Stimulated activated CD4-positive, alpha-beta T cell treated with anti-CD3 and anti-CD28 coated beads, Interleukin-12 subunit alpha, Interleukin-12 subunit beta, amount 100 ng/mL, for 24 hours (primary cell): ENCODE measurements at places on chromosomes 3 and 15.

DNA sequence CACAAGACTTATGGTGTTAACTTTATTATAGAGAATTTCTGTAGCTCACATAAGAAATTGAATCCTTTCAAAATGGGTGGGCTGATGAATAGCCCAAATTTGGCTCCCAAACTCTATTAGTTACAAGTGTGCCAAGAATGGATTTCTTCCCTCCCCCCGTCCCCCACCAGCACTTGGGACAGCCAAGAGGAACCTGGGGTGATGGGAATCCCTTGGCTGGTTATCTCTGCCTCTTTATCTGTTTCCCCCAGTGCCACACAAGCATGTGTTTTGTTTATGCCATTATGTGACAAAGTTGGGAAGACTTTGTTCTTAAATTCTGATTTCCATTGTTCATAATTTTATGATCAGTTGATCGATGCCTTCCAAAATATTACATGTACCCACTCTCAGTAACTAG, 28.3 kb downstream of the CMSS1 start:
- no peak for DNase-seq

GRCh38 chr3:123448536-123449101, at the start of gene ADCY5:
ADCY5 (minus strand) TSS chr3:123449090; CDS start chr3:123448545, 545 bp downstream.
- DNase-seq, result no peak

DNA sequence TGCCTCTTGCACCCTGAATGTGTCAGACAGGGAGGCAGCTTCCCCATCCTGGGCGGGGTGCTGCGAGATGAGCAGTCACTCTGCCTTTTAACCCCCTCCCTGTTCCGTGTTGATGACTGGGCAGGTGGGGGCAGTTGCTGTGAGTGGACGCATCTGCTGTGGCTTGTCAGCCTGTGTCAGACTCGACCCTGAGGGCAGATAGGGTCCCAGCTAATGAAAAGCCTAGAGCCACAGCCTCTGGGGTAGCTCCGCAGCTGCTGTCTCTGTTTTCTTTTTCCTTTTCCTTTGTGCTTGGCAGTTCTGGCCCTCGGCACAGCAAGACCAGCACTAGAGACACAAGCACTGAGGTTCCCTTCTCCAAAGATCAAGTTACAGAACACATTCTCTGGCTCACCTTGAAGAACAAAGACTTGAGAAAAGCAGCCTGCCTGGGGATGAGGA, 43.0 kb upstream of the GLCE start:
- DNase-seq, result no peak

DNA sequence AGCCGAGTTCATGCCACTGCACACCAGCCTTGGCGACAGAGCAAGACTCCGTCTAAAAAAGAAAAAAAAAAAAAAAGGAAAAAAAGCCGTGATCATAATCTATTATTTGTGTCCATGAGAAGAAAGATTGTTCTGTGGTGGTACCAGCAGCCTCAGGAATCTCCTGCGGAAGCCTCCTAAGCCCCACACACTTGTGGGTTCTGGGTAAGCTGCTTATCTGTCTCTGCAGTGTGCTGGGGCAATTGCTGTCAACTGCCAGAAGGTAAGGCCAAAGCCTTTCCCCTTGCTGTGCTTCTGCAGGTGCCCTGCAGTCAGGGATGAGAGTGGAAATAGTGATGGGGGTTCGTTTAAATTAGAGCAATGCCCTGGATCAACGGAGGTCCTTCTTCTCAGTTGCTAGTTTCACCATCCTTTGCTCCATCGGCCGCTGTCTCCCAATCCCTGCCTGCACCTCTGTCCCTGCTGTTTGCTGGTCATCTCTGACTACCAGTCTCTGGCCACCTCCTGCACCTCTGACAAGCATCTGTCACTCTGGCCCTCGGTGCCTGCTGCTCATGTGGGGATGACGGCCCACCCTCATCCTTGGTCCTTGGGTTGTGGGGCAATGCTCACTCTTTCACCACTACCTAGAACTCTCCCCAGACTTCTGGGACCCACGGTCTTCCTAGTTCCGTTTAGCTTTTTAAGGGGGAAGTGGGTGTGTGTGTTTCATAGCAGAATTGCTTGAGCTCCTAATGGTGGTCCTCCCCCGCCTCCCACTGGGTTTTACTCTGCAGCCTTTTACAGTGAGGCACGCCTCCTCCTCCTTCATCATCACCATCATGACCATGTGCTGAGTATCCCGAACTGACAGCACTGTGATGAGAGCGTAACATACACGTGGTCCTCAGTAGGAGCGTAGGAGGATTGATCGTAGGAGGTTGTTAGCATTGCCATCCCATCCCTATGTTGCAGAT, 25.5 kb downstream of the CHRD start:
- DNase-seq, result no peak

GRCh38 chr3:22103423-22103822, 352.4 kb upstream of the ZNF385D start:
- no peak for DNase-seq

GRCh38 chr15:36363335-36363734, 216.1 kb upstream of the CDIN1 start:
- DNase-seq, result no peak

DNA sequence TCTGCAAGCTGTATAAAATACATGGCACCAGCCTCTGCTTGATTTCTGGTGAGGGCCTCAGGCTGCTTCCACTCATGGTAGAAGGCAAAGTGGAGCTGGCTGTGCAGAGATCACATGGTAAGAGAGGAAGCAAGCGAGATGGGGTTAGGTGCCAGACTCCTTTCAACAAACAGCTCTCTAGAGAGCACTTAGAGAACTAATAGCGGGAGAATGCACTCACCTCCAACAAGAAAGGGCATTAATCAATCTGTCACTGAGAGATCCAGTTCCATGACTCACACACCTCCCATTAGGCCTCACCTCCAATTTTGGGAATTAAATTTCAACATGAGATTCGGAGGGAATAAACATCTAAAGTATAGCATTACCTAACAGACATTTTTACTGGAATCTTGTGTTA, 644.1 kb upstream of the ARRDC4 start:
- DNase-seq, result no peak

- no peak for DNase-seq
These were observed 29.6 kb downstream of the TPM1 start for GRCh38 chr15:63072023-63072650.

DNA sequence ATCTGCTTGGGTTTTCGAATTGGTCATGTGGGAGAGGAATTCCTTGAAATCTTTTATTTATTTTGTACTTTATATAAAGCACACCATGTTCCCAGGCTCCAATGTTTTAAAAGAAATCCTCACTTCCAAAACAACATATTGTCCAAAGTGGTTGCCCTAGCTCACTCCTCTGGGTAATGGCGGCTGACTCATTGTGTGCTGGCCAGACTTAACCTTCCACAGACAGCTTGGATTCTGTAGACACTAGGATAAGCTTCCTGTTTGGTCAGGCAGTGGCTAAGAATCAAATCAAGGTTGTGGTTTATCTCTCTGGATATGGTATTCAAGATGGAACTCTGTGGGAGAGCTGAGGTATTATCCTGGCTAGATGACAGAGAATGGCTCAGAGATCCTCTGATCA, 55.8 kb upstream of the FAM98B start:
- DNase-seq, result no peak

- DNase-seq, result no peak
These were observed 296.6 kb upstream of the MME start for GRCh38 chr3:154783521-154783931.

DNA sequence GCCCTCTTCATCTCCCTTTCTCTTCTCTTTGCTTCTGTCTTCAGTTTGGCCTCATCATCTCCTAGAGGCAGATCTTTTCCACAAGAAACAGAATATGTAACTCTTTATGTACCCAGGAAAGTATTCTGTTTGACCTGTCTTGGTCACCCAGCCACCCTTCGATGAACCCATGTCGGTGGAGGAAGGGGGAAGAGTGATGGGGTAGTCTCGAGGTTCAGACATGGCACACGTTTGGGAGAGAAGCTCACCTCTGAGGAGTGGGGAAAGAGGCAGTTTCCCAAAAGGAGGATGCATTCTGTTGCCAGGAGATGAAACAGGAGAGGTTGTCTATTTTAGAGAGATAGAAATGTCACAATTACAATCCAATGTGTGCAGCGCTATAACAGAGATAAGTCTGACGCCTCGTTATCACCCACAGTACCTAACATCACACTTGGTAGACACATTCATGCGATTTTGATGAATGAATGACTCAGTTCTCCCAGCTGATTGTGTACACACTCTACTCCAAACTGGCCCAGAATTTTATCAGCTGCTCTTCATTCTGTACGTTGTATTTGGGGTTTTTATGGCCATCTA, 722 bp upstream of the CCDC50 start:
- DNase-seq, result no peak

GRCh38 chr15:60264566-60264965, 133.2 kb downstream of the ANXA2 start:
- DNase-seq, result no peak

- no peak for DNase-seq
These were observed 139.8 kb downstream of the XXYLT1 start for GRCh38 chr3:195131176-195131575.

DNA sequence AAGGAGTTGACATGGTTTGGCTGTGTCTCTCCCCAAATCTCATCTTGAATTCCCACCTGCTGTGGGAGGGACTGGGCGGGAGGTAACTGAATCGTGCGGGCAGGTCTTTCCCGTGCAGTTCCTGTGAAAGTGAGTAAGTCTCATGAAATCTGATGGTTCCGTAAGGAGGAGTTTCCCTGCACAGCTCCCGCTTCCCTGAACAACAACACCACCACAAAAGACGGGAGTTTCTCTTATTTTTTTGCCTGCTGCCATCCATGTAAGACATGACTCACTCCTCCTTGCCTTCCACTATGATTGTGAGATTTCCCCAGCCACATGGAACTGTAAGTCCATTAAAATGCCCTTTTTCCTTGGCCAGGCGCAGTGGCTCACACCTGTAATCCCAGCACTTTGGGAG, 22.7 kb downstream of the XXYLT1 start:
- DNase-seq, result no peak

DNA sequence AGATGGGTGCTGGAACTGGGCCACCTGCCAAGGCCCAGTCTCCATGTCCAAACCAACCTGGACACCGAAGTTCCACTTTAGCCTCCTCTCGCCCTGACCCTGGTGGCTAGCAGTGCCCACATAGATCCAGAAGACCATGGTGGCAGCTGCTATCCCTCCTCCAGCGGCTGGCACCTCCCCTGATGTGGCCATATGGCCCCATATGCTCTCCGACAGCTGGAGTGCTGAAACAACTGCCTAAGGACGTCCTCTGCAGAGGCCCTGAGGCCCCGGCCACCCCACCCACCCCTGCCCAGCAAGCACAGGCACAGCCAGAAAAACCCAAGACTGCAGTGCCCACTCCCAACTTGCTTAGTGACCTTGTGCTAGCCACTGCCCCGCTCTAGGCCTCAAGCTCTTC, 182.3 kb upstream of the LINGO1 start:
- no peak for DNase-seq

DNA sequence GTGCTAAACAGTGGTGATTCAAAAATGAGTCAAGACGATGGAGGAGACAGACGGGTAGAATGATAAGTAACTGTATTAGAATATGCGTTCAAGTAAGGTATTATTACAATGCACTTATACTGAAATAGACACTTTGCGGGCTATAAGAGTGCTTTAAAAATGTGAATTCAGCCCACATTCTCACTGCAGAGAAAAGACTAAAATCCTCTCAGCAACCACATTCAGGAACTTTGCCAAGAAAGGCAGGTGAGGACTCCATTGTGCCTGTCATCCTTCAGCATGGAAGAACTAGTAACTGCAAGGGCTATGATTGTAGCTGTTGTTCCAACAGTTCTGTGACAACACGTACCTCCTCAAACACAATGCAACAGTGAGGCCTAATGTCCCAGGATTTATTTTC, 272.0 kb downstream of the RORA start:
- no peak for DNase-seq

DNA sequence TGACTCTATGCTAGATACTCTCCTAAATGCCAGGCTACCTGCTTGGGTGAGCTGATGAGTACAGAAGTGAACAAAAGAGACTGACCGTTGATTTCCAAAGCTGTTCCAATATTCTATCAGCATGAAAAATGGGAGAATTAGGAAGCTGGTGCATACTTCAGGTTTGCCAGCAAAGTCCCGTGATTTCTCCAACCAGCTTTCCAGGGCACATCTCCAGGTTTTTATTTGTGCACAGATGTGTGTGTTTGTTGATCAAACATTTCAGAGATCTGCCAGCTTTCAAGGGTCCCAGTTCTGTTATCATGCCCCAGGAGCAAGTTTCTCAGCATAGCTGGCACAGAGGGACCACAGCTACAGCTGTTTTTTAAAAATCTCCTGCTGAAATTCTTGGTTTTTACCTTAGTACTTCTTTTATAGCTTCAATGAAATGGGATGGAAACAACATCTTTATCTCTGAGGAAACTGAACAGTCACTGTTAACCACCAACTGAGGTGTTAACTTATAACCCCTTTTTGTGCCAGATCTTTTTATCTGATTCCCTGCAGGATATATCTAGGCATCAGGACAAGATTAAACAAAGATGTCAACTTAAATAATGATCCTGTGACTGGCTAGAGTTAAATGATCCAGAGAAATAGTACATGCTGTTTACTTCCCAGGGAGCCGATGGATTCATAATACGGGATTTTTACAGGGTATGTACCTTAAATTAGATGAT, 380.8 kb downstream of the GRM7 start:
- no peak for DNase-seq

DNA sequence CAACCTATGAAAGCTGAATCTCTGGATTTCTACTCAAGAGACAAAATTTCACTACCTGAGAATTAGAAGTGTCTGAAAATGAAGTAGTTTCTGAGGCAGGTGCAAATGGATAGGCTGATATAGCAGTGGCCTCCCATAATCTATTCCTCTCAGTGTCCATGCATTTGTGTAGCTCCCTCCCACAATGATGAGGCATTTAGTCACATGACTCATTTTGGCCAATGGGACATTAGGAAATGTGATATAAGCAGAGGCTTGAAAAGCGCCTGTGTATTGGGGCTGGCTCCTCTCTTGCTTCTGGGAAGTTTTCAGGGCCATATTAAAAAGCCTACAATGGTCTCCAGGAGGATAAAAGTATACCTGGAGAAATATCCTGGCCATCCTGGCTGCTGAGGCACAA, 79.7 kb upstream of the MRPL3 start:
- DNase-seq, result no peak

DNA sequence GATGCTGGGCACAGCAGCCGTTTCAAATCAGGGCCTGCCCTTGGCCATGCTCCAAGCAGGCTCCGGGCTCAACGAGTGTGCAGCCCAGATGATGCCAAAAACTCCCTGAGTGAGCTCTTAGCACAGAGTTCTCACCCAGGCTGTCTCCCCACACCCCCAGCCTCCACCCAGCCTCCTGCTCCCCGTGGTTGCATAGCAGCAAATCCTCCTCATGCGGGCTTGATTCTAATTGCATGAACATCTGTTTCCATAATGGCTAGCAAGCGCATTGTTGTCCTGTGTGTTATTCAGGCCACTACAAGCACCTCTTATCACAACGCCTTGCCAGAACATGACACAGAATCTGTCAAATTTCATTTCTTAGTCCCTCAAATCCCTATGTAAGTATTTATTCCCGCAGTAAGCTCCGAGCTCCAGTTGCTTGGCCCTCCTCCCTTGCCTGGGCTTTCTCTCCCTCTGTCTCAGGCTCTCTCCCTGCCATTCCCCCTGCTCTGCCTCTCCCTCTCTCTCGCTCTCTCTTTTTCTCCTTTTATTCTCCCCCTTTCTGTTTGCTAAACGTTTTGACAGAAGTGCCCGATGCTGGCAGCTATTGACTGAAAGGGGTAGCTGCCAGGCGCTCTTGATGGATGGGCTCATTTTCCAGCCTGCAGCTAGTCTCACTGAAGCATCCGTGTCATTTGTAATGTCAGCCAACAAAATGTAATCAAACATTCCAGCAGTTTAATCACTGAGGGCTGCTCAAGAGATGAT, 306.5 kb downstream of the IL20RB start:
- no peak for DNase-seq

- DNase-seq, result no peak
These were observed 33.1 kb downstream of the NBEAL2 start for GRCh38 chr3:47012342-47013230.

- DNase-seq, result no peak
These were observed 32.3 kb upstream of the UTS2B start for GRCh38 chr3:191362524-191363090.
